Stimulated activated CD8-positive, alpha-beta memory T cell treated with anti-CD3 and anti-CD28 coated beads, Interleukin-4, amount 100 ng/mL, for 4 hours (primary cell): ENCODE measurements at places on chromosomes 6 and 20.

DNA sequence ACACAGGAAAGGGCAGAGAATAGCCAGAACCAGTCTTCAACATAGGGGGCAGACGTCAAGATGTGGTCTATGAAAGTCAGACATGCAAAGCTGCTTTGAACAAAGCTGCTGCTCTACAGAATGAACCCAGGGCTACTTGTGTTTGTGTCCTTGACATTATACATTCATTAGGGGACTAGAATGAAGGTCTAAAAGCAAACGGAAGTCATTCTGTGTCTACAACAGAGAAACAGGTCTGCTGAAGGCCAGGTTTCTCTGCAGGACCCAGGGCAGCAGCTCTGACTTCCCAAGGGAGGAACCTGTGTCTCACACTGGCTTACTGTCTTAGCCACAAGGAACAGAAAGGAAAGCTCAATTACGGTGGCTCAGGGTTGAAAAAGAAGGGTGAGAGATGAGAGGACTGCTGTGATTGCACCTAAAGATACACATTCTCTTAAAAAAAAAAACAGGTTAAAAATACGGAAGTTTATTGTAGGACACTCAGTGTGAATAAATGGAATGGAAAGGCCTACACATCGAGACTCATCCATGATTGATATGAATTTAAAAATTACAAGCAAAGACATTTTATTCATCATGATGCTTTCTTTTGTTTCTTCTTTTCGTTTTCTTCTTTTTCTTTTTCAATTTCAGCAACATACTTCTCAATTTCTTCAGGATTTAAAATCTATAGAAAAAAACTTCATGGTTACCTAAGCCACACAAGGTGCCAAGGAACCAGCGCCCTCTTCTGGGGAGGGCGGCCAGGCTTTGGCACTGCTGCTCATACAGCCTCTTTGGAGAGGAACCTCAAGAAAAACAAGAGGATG lies 6.7 kb downstream of the PSMA7 start:
- no peak for DNase-seq

GRCh38 chr6:3176562-3177355 lies 19.4 kb upstream of the TUBB2A start:
- DNase-seq = no peak

DNA sequence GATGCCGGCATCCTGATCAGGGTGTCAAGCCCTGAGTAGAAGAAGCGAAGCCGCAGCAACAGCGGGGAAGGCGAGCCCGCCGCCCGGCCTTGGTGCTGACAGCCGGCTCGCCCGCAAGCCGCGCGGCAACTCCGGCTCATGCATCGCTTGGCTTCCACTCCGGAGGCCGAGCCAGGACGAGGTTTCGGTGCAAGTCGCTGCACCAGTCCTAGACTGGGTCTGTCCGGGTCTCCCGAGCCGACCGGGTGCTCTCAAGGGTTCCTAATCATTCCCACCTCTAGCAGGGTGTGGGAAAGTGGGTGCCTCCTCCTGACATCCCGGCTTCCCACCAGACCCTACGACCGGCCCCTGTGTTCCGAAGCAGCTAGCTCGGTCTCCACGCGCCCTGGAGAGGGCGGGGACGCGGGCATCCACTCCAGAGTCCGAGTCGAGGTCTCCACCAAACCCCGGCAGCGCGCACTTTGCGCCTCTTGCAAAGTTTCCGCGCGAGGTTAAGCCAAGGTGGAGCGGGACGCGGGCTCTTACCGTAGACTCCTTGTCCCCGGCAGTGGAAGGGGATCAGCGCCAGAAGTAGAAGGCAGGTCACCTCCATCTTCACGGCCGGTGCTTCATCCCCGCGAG lies 1.4 kb downstream of the MDGA1 start:
- no peak for DNase-seq

DNA sequence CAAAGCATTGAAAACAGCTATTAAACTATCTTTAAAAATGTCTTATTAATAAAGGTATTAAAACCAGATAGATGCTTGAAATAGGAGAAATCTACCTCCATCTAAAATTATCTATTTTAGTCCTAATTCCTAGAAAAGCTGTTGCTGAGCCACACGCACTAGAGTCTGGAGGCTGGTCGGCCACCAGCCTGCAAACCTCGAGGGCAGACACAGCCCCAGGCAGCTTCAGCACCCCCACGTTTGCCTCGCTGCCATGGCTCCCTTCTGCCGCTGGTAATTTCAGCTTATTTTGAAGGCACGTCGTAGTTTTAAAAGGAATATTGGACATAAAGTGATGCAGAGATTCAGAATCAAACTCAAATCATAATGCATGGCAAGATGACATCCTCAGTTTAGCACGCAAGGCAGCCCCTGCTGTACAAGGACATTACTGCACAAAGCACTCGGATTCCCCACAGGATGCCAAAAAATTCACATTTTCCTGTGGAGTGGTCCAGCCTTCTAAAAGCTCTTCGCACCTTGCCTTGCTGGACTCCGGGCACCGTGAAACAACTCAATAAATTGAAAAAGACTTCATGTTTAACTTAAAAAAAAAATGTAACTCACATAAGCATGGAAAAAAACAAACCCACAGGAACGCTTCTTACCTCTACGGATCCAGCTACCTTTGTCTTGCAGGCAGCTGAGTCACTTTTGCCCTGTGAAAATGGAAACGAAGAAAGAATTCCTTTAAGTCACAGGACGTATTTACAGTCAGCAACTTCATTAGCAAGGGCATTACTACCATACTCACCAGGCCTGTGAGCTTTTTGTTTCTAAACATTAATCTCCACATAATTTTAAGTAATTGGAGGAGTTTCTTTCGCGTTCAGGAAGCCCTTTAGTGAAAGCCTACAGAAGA lies 143.4 kb upstream of the RPS6KA2 start:
- DNase-seq = no peak
